PC-9 (cell line): ENCODE measurements at places on chromosomes 6 and 20.

GRCh38 chr6:157089258-157089657 is 234.1 kb downstream of the TMEM242 start:
- no peak for DNase-seq
- no peak overlapping the region for H3K27ac ChIP-seq
- H3K4me3 ChIP-seq, result no peak overlapping the region
- H3K36me3 ChIP-seq, result no peaks in the 10 kb centered on the region

DNA sequence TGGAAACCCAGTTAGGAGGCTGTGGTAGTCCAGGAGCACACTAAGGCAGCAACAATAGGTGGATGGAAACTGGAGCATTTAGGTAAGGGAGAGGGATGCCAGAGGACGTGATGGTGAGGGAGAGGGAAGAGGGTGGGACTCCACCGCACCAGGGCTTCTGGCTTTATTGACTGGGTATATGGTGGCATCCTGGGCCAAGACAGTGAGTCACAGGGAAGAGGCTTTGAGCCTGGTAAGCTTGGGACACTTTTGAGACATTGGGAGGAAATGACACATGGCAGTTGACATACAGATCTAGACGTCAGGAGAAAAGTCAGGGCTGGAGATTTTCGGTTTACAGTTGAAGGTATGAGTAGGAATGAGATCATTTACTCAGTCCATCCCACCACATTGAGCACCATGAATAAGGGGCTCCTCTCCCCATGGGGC is 14.9 kb downstream of the NT5E start:
- peak; percentile 90 for DNase-seq
- no peaks in the 10 kb centered on the region for H3K27me3 ChIP-seq
- peak overlapping the region; percentile 19; the same call in 1 of the 2 replicates for H3K4me3 ChIP-seq
- H3K27ac ChIP-seq, result peak overlapping the region; percentile 98

DNA sequence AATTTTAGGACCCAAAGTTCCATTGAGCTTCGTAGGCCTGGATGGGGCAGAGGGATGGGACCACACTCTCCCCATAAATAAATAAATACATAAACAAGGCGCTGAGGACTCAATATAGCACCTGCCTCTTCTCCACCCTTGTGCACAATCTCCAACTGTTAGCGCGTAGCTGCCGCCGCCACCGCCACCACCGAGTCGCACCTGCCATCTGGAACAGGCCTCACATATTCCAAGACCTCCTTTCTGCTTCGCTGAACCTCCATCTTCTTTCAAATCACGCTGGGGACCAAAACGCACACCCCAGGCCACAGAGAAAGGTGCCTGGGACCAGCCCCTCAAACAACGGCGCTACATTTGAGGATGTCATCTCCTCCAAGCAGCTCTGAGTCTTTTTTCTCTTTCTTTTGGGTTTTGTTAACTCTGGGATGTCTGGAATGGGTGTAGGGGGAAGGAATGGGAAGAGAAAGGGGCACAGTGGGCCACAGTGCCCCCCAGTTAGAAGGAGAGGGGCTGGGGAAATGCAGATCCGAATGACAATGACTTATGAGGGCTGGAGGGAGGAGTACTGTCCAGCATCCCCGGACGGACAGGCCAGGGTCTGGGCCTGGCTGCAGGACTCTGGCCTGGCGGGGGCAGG is 49.7 kb downstream of the NOL4L start:
- no peaks in the 10 kb centered on the region for H3K27me3 ChIP-seq
- H3K4me3 ChIP-seq, result peak overlapping the region; percentile 52; the same call in 1 of the 2 replicates
- H3K27ac ChIP-seq, result no peak overlapping the region
- no peak for DNase-seq
- no peaks in the 10 kb centered on the region for H3K36me3 ChIP-seq
- H3K4me1 ChIP-seq, result peaks cover 53% of the 10 kb centered on the region

DNA sequence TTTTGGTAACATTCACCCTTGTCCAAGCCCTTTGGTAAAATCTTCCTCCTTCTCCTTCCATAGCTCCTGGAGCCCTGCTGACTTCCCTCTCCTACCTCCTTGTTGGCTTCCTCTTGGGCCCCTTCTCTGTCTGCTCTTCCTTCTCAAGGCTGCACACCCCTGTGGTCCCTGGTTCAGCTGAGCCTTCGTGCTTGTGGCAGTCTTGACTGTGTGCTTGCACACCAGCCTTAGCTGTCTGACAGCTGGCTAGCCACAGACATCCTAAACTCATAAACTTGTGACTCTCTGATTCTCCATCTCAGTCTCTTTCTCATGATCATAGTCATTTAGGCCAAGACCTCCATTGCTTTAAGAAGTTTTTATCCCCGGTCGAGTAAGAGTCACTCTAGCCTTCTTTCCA is 37.1 kb downstream of the DHX35 start:
- DNase-seq, result no peak
- no peak overlapping the region for H3K4me3 ChIP-seq
- H3K27ac ChIP-seq, result no peak overlapping the region
- H3K4me1 ChIP-seq, result no peaks in the 10 kb centered on the region
- H3K36me3 ChIP-seq, result peaks cover 7% of the 10 kb centered on the region

DNA sequence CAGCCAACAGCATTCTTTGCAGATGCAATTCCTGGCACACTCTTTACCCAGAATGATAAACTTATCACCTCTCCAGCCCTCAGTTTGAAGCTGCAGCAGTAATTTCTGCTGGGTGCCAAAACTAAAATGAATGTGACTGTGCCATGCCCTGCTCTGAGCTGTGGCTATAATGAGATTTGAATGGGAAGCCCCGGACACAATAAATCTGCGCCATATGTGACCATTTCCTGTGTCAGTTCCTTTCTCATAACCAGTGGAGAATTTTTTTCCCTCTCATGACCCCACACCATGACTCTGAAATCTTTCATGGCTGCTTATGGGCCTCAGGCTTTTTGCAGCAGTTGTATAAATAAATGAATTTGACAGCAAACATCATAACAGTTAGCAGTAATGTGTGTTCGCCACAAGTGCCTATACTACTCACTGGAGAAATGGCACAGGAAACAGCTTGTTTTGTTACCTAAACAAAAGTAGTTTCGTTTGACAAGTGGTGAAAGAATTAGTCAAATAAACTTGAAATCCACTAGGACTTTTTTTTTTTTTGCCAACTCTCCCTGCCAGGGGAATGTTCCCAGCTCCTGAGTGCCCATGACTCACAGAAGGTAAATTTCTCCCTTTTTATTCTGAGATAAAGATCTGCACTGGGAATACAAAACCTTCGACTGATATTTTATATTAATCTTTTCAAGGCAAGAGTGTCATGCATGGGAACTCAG is 408.4 kb downstream of the PKHD1 start:
- H3K4me1 ChIP-seq, result no peaks in the 10 kb centered on the region
- no peak for DNase-seq
- H3K4me3 ChIP-seq, result no peak overlapping the region; the same call in 1 of the 2 replicates

GRCh38 chr6:125300992-125301434 is 754 bp downstream of the HDDC2 start:
- H3K27ac ChIP-seq, result peak overlapping the region; percentile 60
- peaks cover 31% of the 10 kb centered on the region for H3K36me3 ChIP-seq
- H3K4me1 ChIP-seq, result peaks cover 12% of the 10 kb centered on the region
- H3K27me3 ChIP-seq, result no peaks in the 10 kb centered on the region
- peak overlapping the region; percentile 89 for H3K4me3 ChIP-seq
